ENCODE measurements at places on chromosomes 11 and 22.

DNA sequence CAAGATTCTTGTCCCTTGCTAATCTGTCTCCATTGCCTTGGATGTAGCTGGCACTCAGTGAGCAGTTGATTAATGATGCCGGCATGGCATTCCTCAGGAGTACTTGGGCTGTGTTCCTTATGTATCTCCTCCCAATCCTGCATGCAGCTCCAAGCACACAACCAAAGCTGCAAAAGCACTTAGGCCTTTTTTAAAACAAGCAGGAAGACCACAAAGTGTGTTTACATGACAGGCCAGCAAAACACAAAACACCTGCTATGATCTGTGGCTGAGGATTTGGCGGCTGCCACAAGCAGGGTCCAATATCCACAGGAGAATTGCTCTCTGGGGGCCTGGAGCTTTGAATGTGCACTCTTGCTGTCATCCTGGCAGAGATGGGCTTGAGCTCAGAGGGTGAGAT, 8.9 kb downstream of the ABTB2 start:
- no peak for DNase-seq

- DNase-seq: no peak
Observed at GRCh38 chr11:67366546-67366945, 6.9 kb downstream of the CLCF1 start.

- no peak for DNase-seq
Observed at GRCh38 chr11:44575288-44575672, 9.8 kb downstream of the CD82 start.

DNA sequence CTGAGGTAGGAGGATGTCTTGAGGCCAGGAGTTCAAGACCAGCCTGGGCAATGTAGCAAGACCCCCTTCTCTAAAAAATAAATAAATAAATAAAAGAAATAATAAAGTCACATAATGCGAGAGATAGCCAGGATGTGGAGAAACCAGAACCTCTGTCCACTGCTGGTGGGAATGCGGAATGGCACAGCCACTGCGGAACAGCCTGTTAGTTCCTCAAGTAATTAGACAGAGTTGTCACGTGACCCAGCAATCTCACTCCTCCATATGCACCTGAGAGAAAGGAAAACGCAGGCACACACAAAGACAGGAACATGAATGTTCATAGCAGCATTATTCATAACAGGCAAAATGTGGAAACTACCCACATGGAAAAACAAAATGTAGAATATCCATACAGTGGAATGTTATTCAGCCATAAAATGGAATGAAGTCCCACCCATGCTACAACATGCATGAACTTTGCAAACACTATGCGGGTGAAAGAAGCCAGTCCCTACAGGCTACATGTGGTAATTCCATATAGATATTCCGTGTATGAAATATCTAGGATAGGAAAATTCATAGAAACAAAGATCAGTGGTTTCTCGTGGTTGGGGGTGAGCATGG, 27.4 kb downstream of the LIF start:
- no peak for DNase-seq

GRCh38 chr11:68709062-68709461, 24.7 kb downstream of the GAL start:
- DNase-seq: no peak

GRCh38 chr11:70466596-70466995, 68.3 kb downstream of the CTTN start:
- DNase-seq: no peak

GRCh38 chr11:27141576-27141975, 101.0 kb downstream of the BBOX1 start:
- no peak for DNase-seq

GRCh38 chr11:2934611-2935239, 5.5 kb upstream of the PHLDA2 start:
- DNase-seq: no peak

DNA sequence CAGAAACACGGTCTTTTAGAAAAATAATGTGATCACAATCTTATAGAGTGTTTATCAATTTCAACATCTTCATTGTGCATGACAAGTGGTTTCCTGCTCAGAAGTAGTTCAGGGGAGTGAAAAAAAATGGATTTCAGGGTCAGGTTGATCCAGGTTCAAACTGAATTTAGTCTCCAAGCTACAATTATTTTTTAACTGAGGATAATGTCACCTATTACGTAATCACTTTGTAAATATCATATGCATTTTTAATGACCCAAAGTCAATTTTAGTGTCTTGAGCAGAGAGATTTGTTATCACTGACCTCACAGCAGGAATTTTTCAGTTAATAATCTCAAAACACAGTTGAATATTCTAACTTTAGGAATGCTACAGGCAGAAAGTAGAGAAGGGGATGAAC, 627.2 kb upstream of the LUZP2 start:
- no peak for DNase-seq

GRCh38 chr11:59560702-59561473, 49.5 kb downstream of the OR4D9 start:
- DNase-seq: peak; percentile 89

GRCh38 chr11:134312807-134313206, 19.0 kb upstream of the GLB1L2 start:
- no peak for DNase-seq

DNA sequence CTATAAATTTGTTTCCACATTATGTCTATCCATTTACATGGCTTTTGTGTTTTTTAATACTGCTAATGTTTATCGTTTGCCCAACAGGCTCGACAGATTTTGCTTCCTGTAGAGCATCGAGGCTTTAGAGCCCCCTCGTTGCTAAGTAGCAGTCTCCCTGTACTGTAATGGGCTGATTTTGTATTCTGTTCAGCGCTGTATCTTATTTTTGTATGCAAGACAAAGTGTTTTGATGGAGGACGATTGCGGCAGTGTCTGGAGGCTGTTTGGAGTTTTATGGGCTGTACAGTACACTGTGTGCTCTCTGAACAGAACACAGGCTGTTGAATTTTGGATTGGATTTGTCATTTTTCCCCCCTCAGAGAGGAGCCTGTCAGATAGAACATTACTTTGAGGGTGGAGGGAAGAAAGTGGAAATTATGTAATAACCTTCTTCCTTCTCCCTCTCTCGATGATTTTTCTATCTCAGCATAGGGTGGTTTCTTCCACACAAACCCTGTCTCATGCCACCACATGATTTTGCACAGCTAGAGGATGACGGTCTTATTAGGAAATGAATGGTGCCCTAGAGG, 104.4 kb downstream of the ZBTB16 start:
- DNase-seq: no peak

DNA sequence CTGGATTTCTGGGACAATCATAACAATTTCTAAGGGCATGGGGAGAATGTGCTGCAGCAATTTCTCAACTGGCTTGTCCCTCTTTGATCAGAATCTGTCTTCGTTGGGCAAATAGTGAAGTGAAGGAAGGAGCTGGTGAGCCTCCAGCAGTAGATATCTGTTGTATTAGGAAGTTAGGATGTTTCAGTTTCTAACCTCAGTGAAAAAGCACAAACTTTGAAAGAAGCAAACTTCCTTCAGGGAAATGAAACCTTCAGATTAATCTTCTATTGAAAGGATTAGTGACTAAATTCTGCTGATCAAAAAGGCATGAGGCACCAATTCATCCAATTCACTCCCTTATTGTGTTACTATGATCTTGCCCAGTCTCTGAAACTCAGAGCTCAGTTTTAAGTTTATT, 24.3 kb downstream of the LMO2 start:
- DNase-seq: no peak

- DNase-seq: no peak
Observed at GRCh38 chr22:39625569-39626537, 55.3 kb downstream of the CACNA1I start.

GRCh38 chr11:62145261-62145871, 21.6 kb downstream of the INCENP start:
- DNase-seq: no peak
